ENCODE measurements at places on chromosomes 3 and 15.

GRCh38 chr15:60660290-60661051 lies 181.5 kb upstream of the ICE2 start:
- no peak for DNase-seq

DNA sequence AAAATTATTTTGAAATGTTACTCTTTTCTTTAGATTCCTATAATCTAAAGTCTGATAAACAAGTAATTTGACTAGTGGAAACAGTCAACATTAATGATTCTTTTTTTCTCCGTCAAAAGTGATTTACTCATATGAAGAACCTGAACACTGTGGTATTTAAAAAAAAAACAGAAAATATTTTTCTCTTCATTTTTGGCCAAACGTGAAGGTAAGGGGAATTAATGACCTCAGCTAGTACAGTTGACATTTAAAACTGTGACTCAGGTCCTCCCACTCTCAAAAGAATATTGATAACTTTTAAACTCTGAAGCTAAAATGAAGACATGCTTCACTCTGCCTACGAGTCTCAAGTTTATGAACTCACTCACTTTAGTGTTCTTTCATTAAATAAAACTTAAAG lies 34.5 kb downstream of the TIGIT start:
- no peak for DNase-seq

GRCh38 chr15:94174399-94174802 lies 57.0 kb upstream of the MCTP2 start:
- peak; percentile 19 for DNase-seq

DNA sequence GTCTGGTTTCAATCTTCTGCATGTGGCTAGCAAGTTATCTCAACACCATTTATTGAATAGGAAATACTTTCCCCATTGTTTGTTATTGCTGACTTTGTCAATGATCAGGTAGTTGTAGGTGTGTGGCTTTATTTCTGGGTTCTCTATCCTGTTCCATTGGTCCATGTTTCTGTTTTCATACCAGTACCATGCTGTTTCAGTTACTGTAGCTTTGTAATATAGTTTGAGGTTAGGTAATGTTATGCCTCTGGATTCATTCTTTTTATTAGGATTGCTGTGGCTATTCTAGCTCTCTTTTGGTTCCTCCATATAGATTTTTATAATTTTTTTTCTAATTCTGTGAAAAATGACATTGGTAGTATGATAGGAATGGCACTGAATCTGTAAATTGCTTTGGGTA lies 58.3 kb downstream of the LRRC49 start:
- no peak for DNase-seq
